ENCODE measurements at places on chromosomes 7 and 10.
A peak's percentile ranks its signal among the peaks of the same experiment; 100 is the strongest.

DNA sequence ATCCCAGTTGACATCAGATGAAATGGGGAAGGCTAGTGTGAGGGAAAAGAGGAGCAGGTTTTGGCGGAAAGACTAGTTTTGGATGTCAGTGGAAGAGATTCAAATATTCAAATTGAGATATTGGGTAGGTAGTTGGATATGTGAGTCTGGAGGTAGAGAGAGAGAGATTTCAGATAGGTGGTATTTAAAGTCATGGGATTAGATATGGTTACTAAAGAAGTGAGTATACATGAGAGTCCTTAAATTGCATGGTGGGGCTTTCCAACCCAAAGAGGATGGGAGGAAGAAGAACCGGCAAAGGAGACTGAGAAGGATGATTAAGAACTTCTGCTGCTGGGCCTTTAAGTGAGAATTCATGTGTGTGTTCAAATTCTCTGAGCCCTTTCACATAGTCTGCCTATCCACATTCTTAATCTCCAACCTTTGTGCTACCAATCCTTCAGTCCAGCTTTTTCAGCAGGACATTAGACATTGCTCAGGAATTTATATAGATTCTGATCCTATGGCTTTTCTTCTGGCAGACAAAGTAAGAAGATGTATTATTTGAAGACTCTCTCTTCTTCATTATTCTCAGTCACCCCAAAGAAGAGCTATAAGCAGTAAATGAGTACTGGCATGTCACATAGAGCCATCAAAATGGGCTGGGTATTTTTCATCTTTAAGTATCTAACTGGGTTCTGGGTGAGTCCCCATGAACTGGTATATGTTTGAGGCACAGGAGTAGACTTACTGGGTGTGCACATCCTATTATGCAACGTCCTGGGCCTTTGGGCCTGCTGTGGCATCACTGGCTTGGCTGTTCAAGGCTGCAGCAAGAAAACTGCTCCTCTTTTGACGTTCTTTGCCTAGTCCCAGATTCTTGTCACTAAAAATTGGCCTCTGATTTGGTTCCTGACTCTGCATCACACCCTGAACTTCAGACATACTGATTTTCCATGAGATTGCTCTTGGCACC is 33.6 kb downstream of the ST7 start:
- DNase-seq, result no peak

- no peak for DNase-seq
These were observed 207.1 kb upstream of the ADCY1 start for GRCh38 chr7:45367026-45367425.

GRCh38 chr10:101446071-101446470 is 92.1 kb downstream of the BTRC start:
- DNase-seq, result no peak

GRCh38 chr10:13263591-13263990 is 29.4 kb upstream of the UCMA start:
- DNase-seq, result no peak

DNA sequence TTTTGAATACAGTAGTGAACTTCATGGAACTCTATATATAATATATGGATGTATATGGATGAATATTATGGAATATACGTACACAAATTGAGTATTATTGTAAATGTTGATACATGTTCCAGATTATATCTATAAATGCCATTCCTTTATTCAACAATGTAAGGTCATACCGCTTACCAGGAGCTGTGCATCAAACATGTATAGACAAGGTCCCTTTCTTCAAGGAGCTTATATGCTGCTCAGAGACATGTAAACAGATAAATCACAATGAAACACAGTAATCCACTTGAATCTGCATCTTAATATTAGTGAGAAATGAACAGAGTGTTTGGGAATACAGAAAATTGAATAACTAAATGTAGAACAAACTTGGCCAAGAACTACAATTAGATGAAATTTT is 898 bp upstream of the SEM1 start:
- no peak for DNase-seq

DNA sequence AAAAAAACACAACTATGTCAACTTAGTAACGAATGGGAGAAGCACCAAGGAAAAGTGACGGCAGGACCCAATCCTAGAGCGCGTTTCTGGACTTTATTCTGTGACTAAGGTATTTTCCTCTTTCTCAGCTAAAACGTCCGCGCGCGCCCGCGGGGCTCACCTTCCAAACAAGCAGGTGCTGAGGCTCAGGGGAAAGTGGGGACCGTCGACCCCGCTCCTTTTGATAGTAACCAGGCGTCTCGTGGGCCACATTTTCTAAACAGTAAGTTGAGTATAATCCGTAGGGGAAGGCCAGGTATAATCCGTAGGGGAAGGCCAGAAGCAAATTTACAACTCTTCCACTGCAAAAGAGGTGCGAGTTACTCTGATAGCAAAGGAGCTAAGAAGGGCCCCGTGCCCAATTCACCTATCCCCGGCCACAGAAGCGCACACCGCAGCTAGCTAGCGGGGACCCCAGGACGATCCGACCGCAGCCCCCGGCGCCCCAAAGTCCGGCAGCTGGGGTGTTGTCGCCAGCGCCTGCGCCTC is 743 bp downstream of the MKI67 start:
- no peak for DNase-seq

DNA sequence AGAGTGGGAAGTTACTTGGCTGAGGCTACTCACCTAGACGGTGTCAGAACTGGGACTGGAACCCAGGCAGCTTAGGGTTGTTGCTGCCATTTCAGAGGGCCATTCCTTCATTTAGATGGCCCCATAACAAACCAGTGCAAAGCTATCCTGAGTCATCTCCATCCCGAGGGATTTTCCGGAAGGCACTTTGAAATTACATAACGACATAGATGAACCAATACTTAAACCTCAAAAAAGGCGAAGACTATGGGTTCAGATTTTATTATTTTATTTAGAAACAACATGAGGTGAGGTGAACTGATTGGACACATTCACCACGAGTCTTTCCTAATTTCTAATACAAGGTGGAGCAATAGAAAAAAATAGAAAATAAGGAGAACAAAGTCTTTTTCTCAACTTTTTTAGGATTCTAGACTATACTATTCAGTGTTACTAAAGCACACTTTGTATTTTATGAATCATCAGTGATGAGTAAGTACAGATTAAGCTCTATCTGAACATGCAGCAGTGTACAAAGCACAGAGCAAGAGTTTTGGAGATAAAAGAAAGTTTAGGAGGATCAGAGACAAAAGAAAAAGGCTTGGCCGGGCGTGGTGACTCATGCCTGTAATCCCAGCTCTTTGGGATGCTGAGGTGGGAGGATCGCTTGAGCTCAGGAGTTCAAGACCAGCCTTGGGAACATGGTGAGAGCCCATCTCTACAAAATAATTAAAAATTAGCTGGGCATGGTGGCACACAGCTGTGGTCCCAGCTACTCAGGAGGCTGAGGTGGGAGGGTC is 79.5 kb upstream of the SVIL start:
- no peak for DNase-seq

DNA sequence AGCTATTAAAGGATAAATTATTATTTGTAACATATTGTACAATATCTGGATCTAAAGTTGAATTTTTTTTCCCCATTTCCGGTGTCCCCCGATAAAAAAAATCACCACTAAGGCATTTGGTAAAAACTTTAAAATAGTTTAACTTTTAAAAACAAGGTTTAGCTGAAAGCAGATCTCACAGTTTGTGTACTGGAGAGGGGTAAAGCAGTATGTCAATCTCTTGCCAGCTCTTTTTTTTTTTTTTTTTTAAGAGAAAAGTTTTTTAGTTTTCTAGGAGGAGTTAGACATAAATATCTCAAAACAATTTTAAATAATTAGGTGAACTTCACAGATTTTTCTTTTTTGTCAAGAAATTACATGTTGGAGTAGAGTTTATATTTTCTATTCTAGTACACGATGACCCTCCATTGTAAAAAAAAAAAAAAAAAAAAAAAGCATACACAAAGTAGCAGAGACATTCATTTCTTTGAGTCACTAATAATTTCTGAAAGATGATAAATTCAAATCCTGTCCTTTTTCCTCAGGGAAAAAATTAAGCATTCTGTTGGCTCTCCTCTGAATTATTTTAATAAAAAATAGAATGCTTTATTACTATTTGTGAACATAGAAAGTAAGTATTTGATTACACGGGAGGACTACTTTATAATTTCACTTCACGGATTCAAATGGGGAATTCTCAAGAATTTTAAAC is 1.9 kb upstream of the HBP1 start:
- DNase-seq, result no peak

DNA sequence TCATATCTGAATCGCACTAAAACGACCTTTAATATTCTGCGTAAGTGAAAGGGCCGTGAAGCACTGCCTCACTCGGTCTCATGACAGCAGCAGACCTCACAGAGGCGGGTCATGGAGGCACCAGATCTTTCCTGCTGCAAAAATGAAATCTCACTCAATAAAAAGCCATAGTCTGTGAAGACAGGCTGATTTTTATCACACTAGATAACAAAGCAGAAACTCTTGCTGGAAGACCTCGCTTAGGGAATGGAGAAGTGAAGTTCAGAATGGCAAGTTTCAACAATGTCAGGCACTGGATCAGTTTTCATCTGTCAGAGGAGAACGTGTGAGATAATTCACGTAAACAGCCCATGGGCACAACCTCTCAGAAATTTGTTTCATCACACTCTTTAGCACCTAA is 8.0 kb downstream of the SEPHS1 start:
- no peak for DNase-seq

DNA sequence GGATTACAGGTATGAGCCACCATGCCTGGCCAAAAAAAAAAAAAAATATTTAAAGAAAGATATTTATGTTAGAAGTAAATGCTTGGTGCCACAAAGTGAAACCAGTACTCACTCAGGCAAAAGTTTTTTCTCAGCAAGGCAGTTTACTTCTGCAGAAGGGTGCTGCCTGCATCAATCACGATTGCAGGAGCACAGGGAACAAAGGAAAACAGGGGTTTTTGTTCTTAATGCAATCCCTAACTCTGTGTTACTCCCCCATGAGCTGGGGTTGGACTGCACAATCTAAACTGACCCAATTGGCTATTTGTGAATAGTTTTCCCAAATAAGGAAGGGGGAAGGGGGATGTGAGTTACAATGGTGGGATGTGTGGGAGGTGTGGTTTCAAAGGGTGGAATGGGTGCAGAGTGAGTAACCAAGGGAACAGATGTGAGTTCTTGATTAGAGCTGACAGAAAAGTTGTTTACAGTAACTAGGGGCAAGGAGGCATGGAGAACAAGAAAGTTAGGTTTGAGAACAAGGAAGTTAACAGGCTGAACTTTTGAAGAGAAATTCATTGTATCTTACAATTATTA is 255.4 kb downstream of the TYW1 start:
- no peak for DNase-seq

DNA sequence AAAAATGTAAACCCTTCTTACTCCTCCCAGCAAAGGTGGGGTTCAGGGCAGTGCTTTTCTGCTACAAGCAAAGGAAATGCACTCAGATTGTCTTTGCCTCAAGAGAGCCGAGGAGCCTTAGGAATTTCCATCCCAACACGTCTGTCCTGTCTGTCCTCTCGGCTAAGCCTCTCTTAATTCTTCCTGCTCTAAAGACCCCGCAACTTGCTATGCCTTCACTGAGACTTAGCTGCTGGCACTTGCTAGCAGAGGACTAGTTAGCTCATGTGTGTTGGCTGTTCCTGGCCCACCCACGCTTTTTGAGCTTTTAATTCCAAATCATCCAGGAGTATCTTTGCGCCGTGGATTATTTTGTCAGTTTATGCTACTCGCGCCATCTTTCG is 481 bp upstream of the NPM3 start:
- DNase-seq, result no peak

DNA sequence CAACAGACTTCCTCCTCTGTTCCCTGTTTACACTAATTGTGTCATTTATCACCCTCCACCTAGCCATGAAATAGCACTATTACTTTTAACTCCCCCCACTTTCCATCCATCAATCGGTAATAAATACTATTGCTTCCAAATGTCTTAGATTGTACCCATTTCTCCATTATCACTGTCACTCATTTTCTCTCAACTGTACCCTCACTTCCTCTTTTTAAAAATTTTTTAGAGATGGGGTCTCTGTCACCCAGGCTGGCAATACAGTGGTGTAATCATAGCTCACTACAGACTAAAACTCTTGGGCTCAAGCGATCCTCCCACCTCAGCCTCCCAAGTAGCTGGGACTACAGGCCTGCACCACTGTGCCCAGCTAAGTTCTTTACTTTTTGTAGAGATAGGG is 123.5 kb upstream of the EGR2 start:
- DNase-seq, result no peak

- DNase-seq, result no peak
These were observed 48.9 kb downstream of the IRF5 start for GRCh38 chr7:128986609-128987008.

DNA sequence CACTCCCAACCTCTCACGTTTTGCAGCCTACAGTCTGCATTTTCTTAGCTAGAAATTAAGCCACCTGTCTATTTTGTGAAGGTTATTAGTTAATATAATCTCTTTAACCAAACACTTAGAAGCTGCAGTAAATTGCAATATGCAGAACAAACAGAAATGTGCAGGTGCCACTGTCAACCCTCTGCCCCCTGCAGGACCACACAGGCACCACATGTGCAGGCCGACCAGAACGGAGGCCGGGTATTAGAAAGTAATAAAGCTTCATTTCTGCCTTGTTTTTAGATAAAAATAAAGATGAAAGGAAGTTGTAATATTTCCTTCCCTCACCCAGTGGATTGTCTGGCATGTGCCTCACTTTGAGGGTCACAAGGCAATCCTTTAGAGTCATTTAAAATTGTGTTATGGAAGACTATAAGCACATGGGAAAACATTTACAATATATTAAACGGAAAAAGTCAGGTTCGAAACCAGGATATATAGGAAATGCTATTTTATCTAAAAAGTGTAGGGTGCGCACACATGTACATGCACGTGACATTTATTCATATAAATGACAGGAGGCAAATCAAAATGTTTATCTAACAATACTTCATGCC is 158.2 kb downstream of the ARHGAP12 start:
- DNase-seq, result no peak

GRCh38 chr10:116787893-116788665 is 45.7 kb upstream of the HSPA12A start:
- peak; percentile 59 for DNase-seq

GRCh38 chr10:30637881-30638467 is 8.4 kb upstream of the LYZL2 start:
- no peak for DNase-seq

GRCh38 chr7:38002689-38003088 is 82.2 kb downstream of the EPDR1 start:
- DNase-seq, result no peak

- no peak for DNase-seq
These were observed 128.1 kb downstream of the ZNF438 start for GRCh38 chr10:30903397-30904138.

Data from stimulated activated CD8-positive, alpha-beta memory T cell treated with anti-CD3 and anti-CD28 coated beads, Interleukin-7, amount 100 ng/mL, for 1 hour (primary cell).